Activated CD4-positive, alpha-beta T cell treated with anti-CD3 and anti-CD28 coated beads, Interleukin-2, amount 50 U/mL, for 16 hours (primary cell): ENCODE measurements at places on chromosomes 2 and 18.

DNA sequence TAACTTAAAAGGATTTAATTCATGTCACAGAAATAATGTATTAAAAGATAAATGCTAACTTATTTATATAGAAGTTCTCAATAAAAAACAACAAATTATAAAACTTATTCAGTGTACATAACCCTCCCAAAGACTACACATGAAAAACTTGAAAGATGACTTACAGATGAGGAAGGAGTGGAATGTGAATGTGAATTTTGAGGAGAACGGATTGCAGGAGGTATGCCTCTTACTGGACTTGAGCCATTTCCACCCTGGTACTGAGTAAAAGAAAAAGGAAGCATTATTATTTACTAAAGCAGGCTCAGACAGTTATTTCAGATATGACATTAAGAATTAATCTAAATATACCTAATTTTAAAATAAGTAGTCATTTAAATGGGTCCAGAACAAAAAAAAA lies 104.4 kb downstream of the TLK1 start:
- no peak for DNase-seq

- DNase-seq: no peak
Observed at GRCh38 chr2:47075361-47076125, 79.6 kb downstream of the STPG4 start.

- DNase-seq: no peak
Observed at GRCh38 chr2:169193618-169194017, 124.3 kb downstream of the DHRS9 start.

DNA sequence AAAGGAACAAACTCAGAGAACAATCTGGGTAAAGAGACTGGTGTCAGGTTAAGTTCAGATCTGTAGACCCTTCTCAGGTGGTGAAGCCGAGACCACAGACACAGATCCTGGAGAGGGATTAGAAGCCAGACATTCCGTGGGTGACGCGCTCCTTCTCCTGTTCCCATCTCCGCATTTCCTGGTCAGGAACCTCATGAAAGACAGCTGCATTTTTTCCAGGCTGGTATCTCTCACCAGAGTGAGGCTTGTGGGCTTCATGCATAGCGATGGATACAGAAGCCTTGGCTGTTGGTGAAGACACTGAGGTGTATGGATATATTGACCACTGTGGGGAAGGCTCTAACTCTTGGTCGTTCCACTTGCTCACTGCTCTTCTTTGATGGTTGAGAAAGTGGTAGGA lies 152.6 kb downstream of the FAM210A start:
- DNase-seq: no peak
